Left kidney (tissue), 8 donors: ENCODE measurements at places on chromosomes 5 and 9. TPM values are rescaled to one million over a fixed set of nuclear protein-coding genes. Genes with fewer than 3 reads are reported as not detected.

DNA sequence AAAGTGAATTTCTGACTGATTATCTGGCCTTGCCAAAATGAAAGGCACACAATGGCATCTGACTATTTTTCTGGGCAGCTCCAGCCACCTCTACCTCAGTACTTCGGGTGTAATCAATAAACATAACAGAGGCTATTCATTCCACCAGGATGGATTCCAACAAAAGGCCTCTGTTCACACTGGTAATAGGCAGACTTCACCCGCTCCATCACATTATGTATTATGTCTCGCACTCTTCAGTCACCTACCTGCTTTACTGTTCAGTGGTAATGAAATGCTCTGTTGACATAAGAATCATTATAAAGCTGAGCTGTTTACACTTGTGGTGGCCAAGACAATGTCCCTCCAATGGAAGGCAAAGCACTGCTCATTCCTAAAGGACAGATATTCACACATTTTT is 1333.7 kb upstream of the WWC1 start:
- DNase-seq: no peak

GRCh38 chr9:137564817-137565411 is 13.2 kb downstream of the MRPL41 start:
- DNase-seq: no peak

The GCNT4 gene
- 18.3 TPM for polyA plus RNA-seq

DNA sequence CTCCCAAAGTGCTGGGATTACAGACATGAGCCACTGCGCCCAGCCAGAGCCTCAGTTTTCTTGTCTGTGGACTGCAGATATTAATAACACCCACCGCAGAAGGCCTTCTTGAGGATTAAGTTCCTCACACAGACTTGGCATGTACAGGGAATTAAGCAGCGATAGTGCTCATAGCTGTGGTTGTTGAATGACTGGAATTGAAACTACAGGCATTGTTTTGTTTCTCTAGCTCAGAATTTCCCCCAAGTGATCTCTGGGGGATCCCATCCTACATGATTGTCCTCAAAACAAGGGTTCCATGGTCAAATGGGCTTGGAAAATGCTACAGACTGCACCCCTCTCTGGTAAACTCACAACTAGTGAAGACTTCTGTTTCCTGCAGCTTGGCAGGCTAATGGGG is 44.2 kb upstream of the TDRD7 start:
- DNase-seq: no peak

- DNase-seq: no peak
These were observed 261.7 kb downstream of the TRPM3 start for GRCh38 chr9:70859694-70860093.

GRCh38 chr9:125644819-125645507 is 62.0 kb downstream of the MAPKAP1 start:
- DNase-seq: no peak

GRCh38 chr5:123549256-123549904 is 37.4 kb downstream of the CSNK1G3 start:
- no peak for DNase-seq

DNA sequence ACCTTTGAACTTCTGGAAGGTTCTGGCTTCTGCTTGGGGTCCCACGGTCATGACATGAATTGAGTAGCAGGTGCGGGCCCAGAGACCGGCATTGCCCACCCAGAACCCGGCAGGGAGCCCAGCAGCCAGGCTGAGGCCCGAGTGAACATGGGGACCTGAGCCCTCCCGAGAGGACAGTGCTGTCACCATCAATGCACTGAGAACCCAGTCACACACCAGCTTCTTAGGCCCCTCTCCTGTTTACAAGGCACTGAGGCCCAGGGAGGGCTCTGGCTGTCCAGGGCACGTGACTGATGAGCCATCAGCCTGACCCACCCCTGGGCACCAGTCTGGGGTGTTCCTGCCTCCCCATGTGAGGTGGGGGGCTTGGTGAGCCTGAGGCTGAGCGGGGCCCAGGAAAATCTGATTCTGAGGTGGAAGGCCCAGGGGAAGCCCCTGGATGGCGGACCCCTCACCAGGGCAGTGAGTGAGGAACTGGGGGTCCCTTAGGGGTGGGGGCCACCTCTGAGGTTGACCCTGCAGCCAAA is 60.3 kb upstream of the RNU6ATAC start:
- no peak for DNase-seq

GRCh38 chr5:123176224-123176937 is 87.3 kb downstream of the PRDM6 start:
- DNase-seq: no peak

The GRM6 gene
- 1.9 TPM for polyA plus RNA-seq

- DNase-seq: no peak
These were observed 75.4 kb downstream of the CFAP77 start for GRCh38 chr9:132485393-132485792.

GRCh38 chr5:11904265-11904906 is at the start of gene CTNND2:
Gene CTNND2, minus strand, starts transcription at chr5:11904446. Its CDS starts 593 bp downstream, at chr5:11903853.
- peak; percentile 74 for DNase-seq

DNA sequence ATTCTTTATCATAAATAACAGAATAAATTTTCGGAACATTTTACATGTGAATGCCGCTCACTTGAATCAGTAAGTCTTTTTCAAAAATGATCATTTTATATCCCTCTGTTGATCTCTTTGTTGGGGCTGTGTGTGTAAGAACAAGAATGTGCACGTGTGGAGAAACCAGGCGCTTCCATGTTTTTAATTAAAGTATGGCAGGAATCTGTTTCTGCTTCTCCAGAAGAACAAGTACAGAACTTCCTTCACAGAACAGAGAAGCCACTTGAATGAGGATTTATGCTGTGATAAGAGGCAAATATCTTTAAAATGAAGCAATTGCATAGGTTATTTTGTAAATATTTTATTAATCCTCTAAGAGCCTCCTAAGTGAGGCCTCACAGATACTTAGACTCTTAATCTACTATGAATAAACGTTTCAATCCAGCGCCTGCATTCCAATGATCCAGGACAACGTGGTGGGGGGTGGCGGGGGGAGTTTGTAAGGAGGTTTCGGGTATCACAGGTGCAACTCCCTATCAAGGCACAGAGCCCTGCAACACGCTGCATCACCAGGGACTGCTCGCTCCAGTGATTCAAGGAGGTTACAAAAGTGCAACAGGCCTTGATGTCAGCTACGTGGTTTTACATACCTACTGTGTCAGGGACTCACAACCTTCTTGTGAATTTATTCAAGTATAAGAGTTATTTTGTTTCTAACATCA is 409.2 kb downstream of the BNC2 start:
- peak; percentile 71 for DNase-seq

DNA sequence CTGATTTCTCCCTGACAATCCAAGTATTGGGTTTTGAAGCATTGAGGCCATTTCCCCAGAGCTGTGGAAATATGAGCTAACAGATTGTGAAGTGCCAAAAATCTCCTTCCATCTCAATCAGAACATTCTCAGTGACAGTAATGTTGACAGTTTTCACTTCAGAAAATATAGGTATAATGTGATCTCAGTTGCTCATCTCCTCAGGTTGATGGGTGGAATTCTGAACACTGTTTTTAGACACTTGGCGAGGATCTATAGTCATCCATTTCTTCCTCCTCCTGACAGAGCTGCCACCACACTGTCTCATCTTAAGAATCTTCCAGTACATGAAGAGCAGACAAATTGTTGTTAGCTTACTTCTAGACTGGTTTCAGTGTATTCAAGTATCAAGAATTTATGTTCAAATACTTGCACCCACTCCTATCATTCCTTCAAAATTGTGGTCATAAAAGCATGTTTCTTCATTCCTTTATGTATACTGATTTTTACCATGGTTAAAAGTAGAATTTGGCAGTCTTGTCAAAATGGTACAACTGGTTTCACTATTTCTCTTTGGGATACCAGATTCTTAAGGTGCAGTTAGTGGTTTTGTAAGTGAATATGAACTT is 199.7 kb upstream of the TLE4 start:
- no peak for DNase-seq

GRCh38 chr5:74810915-74811314 is 43.9 kb downstream of the NSA2 start:
- DNase-seq: no peak

GRCh38 chr9:78783743-78784142 is 486.8 kb downstream of the PSAT1 start:
- DNase-seq: no peak

The MEGF10 gene
- polyA plus RNA-seq: 1.1 TPM

DNA sequence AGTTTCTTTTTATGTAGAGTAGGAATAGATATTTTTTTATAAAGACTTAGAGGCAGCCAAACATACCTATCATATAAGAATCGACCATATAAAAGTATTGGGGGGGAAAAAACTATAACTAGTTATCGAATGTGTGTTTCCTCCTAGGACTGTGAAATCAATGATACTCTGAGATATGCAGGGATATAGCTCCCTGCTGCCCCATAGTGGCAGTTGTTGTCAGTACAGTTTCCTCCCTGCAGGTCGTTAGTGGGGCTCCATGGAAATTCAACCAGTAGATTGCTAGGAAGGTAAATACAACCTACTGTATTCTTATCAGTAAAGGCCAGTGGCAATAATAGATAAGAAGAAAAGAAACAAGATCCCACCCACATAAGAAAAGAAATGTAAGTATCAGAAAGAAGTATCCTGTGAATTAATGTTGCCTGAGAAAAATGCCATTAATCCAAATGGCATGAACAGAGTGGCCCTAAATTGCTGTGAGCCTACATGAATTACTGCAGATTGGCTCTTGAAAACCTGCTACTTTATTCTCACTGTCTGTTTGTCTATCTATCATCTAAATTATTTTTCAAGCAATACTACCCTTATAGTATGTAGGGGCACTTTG is 136.9 kb upstream of the FBN2 start:
- DNase-seq: no peak

- no peak for DNase-seq
These were observed 45.1 kb downstream of the BNC2 start for GRCh38 chr9:16825331-16825725.

DNA sequence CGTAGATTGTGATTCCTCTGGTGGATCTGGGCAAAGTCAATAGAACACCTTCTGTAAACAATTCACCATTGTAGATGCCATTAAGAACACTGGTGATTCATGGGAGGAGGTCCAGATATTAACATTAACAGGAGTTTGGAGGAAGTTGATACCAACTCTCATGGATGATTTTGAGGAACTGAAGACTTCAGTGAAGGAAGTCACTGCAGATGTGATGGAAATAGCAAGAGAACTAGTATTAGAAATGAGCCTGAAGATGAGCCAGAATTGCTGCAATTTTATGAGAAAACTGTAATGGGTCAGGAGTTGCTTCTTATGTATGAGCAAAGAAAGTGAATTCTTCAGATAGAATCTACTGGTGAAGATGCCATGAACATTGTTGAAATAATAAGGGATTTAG is 26.9 kb downstream of the TCERG1 start:
- DNase-seq: no peak

DNA sequence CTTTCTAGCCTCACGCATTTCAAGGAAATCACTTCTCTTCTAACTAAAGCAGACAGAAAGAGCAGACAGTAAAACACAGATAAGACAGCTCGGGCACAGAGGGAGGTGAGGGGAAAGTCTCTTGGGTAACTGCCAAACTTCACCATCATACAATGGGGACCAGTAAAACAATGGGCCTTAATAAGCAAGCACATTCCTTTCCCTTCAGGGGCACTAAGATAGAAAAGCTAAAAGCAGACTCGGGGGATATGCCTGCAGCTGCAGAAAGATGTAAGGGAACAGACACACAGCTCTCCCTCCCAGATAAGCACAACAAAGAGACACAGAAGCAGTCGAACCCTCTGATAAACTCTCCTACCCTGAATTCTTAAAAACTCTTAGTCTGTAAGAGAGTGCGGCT is 15.6 kb upstream of the CKS2 start:
- DNase-seq: no peak

DNA sequence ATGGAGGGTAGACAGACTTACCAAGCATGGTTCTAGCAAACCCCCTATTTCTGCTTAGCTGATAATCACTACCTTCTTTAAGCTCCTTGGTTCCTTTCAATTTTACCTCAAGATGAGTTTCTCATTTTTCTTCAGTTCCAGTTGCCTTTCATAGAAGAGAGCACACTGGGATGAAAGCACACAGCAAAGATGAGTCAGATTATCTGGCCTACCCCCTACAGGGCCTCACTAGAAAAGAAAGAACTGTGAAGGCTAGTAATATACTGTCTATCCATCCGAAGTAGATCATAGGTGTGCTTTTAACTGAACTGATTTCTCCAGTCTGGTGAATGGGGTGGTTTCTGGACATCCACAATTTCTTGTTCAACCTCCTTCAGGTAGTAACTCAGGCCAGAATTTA is 122.5 kb downstream of the TRPM3 start:
- no peak for DNase-seq

DNA sequence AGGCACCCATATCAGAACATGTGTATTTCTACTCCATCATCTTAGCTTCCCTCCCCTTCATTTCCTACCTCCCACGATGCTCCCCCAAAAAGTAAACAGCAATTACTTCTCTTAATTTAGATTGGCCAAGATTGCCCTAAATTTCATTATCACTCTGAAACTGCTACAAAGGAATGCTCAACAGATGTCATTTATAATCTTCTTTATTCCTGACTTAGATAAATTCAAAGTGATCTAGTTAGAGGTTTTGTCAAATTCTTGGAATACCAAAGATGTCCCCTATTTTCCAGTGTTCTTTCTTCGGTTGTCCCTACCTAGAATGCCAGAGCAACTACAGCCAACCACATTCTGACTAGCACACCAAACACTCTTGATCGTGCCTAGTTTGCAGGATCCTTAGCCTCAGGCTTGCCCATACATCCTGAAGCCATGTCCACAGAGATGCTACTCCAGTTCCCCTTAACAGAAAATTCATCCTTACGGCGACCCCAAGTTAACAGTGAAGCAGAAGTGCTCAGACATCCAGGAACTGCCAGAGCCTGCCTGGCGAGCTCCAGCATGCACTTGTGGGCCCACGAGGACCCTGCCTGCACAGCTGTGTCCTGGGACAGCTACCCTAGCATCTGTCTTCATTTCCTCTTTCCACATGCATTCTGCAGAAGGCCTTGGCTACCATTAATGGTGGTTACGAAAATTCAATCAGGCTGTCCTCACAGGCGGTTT is 31.6 kb downstream of the DAP start:
- DNase-seq: no peak

The PPP3R2 gene
- not detected for polyA plus RNA-seq

DNA sequence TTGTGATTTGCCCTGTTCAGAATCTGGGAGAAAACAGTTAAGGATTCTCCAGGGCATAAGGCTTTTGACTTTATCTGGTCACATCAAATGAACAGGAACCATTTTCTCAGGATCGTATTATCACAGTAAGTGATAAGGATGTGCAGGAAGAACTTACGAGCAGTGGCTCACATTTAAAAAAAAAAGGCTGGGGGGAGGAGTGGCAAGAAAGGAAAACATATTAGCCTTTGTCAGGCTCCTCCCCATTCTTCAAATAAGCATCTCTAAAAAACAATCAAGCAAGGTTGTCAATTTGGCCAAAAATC is 234.3 kb upstream of the TMEM161B start:
- DNase-seq: no peak
